Activated CD4-positive, alpha-beta T cell treated with anti-CD3 and anti-CD28 coated beads for 36 hours (primary cell): ENCODE measurements at places on chromosomes 7 and 10. TPM values are rescaled to one million over a fixed set of nuclear protein-coding genes. Genes with fewer than 3 reads are reported as not detected.

Gene ZNF32
- total RNA-seq = 14.1 TPM

Gene CPA2
- 0.18 TPM for total RNA-seq

Gene TFEC
- not detected for total RNA-seq

Gene HOXA6
- total RNA-seq = not detected

Gene TMEM236
- total RNA-seq = 0.02 TPM

Gene MET
- 0.63 TPM for total RNA-seq

Gene SDK1
- total RNA-seq = 1.9 TPM

Gene OR13A1
- total RNA-seq = not detected

Gene RAPGEF5
- total RNA-seq = 1.5 TPM

Gene ELMO1
- 96.2 TPM for total RNA-seq

Gene HOXA5
- total RNA-seq = not detected

Gene SORCS3
- total RNA-seq = not detected

Gene NPTX2
- not detected for total RNA-seq

Gene ATRNL1
- not detected for total RNA-seq

Gene ZSCAN21
- total RNA-seq = 7.4 TPM
